ENCODE measurements at places on chromosomes 4 and X.

DNA sequence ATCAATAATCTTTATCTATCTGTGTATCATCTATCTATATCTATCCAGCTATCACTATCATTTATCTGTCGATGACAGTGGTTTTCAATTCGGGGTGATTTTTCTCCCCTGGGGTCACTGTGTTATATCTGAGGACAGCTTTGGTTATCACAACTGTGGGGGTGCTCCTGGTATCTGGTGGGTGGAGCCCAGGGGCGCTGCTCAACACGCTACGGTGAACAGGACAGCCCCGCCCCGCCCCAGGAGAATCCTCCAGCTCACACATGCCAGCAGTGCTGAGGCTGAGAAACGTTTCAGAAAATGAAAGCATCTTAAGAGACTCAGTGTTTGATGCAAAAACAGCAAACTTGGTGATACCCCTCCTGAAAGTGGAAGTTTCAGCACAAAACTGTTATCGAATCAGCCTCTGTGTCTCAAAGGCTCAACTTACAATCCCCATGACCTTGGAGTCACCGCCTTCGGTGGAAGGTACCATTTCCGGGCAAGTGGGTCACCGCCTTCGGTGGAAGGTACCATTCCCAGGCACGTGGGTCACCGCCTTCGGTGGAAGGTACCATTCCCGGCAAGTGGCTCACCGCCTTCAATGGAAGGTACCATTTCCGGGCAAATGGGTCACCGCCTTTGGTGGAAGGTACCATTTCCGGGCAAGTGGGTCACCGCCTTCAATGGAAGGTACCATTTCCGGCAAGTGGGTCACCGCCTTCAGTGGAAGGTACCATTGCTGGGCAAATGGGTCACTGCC lies 315.3 kb downstream of the DHRSX start:
- DNase-seq = no peak

DNA sequence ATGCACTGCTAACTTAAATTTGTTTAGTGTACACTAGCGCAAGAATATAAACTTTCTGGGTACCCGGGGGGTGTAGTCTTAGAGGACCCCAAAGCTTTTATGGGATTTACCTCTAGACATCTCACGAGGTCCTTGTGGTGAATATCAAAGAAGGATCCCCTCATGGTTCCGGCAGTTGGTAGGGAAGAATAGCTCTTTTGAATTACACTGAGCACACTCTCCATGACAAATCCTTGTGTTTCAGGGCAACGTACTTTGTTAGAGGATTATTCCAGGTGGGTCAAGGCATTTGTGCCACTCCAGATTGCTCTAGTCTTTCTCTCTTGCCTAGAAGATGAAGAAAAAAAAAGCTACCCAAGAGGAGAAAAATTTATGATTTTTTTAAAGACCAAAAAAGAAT lies 387.6 kb downstream of the PDHA2 start:
- DNase-seq = no peak

GRCh38 chr4:159545556-159545955 lies 442.7 kb downstream of the RAPGEF2 start:
- DNase-seq = no peak

DNA sequence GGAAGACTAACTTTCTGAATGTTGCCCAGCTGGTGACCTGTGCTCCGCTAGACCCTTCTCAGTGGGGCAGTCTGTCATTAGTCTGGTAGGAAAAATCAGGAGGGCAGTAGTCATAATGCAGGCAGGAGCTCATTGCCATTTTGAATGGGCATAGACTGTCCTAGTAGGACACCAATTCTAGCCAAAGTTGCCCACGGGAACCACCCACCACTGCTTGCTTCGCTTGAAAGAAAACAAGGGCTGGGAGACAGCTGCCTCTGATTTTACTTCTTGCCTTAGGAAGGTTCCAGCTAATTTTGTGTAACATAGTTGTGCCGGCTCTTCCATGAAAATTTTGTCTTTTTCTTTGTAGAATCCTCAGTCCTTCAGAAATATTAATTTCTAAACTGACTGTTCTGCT lies 23.3 kb downstream of the HOPX start:
- no peak for DNase-seq

- no peak for DNase-seq
Measured at GRCh38 chrX:7574325-7574724, 268.6 kb upstream of the VCX start.

GRCh38 chrX:149383852-149384251 lies 121.3 kb downstream of the IDS start:
- no peak for DNase-seq

- no peak for DNase-seq
Measured at GRCh38 chrX:97482666-97483300, 599.1 kb downstream of the RPA4 start.

GRCh38 chr4:78616046-78616498 lies 64.5 kb downstream of the ANXA3 start:
- no peak for DNase-seq

DNA sequence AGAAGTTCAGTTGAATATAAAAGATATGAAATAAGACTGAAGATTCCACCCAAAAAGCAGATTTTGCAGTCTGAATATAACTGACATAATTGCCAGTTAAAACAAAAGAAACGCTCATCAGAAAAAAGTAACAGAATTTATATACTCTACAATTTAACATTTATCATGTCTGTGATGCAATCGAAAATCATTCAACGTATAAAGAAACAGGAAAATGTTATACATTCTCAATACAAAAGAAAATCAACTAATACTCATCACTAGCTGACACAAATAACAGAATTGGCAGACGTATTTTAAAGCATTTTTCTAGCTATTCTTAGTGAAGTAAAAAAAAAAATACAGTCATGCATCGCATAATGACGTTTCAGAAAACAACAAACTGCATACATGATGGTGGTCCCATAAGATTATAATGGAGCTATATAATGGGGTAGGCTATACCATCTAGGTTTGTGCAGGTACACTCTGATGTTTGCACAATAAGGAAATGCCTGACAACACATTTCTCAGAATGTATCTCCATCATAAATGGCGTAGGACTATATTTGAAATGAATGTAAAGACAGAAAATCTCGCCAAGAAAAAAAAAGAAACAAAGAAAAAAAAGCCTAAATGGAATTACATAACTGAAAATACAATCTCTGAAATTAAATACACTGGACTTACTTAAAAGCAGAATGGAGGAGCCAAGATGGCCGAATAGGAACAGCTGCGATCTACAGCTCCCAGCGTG lies 34.3 kb downstream of the OR13H1 start:
- no peak for DNase-seq

DNA sequence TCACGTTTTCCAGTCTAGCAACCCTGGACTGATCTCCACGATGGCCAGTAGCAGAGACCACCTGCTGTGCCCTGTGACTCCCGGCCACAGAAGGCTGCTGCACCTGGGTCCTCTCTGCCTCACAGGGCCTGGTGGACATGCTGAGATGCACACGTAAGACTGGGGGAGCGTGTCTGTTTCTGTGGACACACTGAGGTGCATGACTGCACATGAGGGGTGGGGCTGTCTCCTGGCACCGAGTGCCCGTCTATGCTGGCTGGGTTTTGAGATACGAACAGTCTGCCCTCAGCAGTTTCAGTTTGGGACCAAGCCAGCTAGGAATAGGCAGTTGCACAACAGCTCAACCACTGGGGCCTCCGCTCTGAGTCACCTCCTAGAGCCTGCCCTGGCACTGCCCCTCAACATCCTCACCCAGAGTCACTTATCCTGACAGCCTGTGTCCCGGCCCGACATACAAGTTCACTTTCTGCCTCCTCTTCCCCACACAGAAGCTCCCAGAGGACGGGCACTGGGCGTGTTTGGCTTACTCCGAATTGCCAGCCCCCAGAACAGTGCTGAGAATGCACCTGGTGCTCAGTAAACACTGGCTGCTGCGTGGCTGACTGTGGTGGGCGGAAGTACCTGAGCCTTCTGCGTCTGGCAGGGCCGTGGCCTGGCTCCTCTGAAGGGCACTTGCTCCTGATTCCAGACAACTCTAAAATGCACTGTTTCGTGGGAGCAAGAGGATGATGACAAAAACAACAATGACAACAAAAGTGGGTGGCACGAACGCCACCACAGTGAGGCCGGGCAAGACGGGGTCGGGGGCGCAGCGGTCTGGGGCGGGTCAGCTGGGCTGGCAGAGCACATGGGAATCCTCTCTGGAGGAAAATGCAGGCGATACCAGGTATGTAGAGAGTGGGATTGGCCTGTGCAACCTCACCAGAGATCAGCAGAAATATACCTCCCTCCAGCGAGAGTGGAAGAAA lies 30.9 kb downstream of the RNF212 start:
- DNase-seq = no peak

DNA sequence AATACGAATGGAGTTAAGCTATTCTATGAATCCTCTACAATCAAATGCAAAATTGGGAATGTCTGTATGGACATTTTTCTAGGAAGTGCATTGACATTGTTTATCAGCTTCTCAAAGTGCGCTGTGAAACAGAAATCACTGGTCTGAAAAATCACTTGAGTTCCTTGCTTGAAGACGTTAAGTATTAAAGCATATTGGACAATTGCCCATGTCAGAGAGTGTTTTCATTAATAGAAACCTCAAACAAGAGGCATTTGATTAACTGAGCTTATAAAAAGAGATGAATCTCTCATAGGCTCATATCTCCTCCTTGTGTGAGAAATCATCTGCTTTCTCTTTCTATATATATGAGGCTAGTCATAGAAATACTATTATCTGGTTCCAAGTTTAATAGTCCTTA lies 692.1 kb upstream of the POU3F4 start:
- DNase-seq = no peak

GRCh38 chr4:177052211-177052934 lies 257.3 kb upstream of the NEIL3 start:
- no peak for DNase-seq

- DNase-seq = no peak
Measured at GRCh38 chr4:69104719-69105275, 8.5 kb downstream of the UGT2B7 start.

DNA sequence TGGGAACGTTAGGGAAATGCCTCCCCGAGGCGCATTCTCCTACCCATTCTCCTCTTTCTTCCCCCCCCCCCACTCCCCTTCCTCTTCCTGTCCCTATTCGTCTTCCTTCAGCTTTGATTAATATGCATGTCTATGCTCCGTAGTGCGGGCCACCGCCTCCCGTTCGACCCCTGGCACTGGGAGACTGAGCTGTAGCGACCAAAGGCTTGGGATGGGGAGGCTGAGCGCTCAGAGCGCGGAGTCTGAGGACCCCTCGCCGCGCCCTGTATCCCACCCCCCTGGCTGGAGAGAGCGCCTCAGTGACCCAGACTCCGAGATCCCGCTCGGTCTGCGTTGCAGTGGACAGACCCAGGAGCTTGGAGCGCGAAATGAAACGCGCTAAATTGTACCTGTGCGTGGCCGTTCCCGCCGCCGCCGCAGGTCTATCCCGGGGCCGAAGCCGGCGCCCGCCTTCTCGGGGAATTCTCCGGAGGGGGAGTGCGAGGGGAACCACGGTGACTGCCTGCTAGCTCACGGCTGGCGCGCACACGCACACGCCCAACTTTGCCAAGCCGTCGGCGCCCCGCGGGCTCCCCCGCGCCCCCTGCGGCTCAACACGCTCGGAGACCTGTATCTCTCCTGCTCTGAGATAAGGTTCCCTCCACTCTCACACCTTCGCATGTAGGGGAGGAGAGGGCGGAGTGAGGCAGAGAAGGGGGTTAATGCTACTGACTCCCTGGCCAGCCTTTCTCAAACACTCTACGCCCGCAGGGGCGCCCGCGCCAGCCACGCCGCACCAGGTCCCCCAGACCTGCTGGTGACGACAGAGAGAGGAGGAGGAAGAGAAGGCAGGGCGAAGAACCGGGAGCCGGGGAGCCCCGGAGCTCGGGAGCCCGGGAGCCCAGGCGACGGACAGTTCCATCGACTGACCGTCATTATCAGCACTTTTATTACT lies 1.5 kb upstream of the PTCHD1 start:
- DNase-seq = no peak

DNA sequence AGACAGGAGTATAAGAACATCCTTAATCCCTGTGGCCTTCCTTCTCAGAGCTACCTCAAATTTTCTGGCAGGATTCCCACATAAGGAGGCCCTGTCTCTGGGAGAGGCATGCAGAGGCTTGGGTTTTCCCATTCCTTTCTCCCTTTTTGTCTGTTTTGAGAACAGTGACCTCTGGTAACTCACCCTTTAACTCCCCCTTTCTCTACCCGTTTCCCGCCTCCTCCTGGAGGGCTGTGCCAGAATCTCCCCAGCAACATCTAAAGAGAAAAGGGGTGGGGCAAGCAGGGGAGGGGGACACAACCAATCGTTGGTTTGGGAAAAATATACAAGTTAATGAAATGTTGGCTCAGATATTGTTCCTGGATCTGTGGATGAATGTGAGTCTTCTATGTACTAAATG lies 303.7 kb upstream of the IRS4 start:
- no peak for DNase-seq

GRCh38 chrX:17390419-17390850 lies 15.4 kb downstream of the NHS start:
- DNase-seq = no peak

- peak; percentile 21 for DNase-seq
Measured at GRCh38 chr4:147843162-147843561, 111.3 kb downstream of the ARHGAP10 start.

GRCh38 chr4:38621028-38621684 lies 42.8 kb upstream of the KLF3 start:
- no peak for DNase-seq

- no peak for DNase-seq
Measured at GRCh38 chr4:74056114-74056857, 17.8 kb upstream of the CXCL3 start.

GRCh38 chrX:15874672-15875071 lies 20.1 kb upstream of the AP1S2 start:
- DNase-seq = no peak

GRCh38 chr4:169852481-169852880 lies 94.7 kb upstream of the HPF1 start:
- DNase-seq = no peak

GRCh38 chr4:157075401-157075800 lies 549 bp upstream of the GLRB start:
- DNase-seq = no peak

- no peak for DNase-seq
Measured at GRCh38 chr4:125529071-125529470, 214.3 kb downstream of the FAT4 start.

DNA sequence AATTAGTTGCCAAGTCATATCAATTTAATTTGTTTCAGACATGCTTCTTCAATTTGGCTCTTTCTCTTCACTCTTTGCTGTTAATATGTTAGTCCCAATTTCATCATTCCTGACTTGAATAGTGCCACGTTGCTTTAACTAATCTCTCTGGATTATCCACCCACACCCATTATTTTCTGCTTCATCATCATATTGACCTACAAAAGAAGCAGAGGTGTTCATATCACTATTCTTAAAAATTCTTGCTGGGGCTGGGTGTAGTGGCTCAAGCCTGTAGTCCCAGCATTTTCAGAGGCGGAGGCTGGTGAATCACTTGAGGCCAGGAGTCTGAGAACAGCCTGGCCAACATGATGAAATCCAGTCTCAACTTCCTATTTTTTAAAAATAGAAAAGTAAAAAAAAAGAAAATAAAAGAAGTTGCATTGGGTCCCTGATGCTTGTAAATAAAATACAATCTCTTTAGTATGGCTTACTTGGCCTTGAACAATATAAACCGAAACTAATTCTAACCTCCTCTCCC lies 65.7 kb upstream of the KCNIP4 start:
- DNase-seq = no peak

Data from activated naive CD4-positive, alpha-beta T cell treated with anti-CD3 and anti-CD28 coated beads for 36 hours (primary cell).